Activated T-cell treated with anti-CD3 and anti-CD28 coated beads, Interleukin-2, amount 50 U/mL, for 72 hours (primary cell): ENCODE measurements at places on chromosomes 1 and 21. TPM values are rescaled to one million over a fixed set of nuclear protein-coding genes. Genes with fewer than 3 reads are reported as not detected.
A peak's percentile ranks its signal among the peaks of the same experiment; 100 is the strongest.

DNA sequence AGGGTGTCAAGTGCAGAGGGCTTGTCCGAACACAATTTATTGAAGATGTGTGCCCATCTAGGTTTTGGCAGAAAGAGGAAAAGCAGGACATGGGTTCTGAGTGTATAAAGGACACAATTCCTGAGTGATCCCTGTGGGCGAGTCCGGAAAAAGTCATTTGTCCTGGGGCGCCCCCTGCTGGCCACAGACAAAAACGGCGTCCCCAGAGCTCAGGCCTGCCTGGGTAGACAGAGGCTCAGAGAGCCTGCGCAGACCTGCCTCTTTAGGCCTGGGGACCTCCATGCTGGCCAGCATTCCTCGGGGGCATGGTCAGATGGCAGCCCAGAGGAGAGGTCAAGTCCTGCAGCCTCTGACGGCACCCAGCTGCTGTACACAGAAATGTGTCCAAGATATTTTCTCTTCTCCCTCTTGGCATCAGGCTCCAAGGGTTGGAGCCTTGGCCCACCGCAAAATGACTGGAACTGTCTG, 65.5 kb upstream of the LRP8 start:
- peak; percentile 79 for DNase-seq

- DNase-seq, result no peak
Observed at GRCh38 chr1:9840176-9840575, 16.4 kb upstream of the CLSTN1 start.

DNA sequence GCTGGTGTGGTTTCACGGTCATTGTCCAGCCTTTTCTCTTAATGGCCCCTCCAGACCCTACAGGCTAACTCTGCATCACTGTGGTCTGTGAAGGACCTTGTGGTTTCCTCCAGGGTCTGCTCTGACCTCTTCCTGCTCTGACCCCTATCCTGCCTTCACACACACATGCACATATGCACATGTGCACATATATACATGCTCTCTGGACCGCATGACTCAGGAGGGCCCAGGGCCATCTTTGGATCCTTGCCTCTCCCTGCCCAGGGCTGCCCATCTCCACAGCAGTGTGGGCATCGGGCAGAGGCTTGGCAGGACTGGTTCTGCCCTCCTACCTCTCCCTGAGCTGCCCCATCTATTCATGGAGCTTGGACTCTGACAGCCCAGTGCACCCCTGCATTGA, 510.9 kb downstream of the PTPRU start:
- no peak for DNase-seq

DIO1 gene
- total RNA-seq, result not detected

DNA sequence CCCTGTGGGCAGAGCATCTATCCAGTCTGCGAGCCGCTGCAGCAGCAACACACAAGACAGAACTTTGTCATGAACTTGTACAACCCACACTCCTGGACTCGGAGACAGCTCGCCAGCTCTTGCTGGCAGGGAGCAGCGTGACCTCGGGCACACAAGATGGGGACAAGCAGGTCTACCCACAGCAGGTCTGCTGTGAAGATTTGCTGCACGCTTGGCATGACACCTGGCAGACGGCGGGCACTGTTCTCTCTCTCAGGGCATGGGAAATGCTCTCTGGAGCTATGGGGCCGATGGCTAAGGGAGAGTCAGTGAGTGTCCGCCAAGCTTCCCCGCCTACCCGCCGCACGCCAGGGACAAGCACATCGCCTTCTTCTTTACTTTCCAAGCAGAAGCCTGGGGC, 90.0 kb downstream of the STUM start:
- DNase-seq, result no peak

NBPF12 gene
- total RNA-seq, result 18.0 TPM

- no peak for DNase-seq
Observed at GRCh38 chr1:58312461-58312860, 234.1 kb downstream of the OMA1 start.

DNA sequence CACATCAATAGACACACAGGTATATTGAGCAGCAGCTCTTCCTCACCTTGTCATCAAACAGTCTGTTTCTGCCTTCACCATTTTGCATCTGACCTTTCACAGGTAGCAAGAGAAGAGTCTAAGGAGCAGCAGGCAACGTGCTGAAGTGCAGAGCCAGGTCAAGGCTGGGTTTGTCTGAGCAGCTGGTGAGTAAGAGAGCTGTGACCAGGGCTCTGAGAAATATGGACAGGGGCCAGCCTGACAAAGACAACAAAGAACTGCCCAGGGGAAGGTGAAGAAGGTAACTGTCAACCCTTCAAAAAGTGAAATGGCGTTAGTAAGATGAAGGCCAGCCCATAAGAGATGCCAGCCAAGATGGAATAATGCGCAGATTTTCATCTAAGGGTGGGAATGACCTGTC, 58.9 kb upstream of the LRRC8D start:
- DNase-seq, result no peak

RYR2 gene
- total RNA-seq, result 0.02 TPM
